ENCODE measurements at places on chromosomes 5 and 9.

GRCh38 chr5:163509291-163509951, 4.0 kb downstream of the MAT2B start:
- no peak for DNase-seq

GRCh38 chr5:167104351-167104750, 1187.1 kb upstream of the WWC1 start:
- DNase-seq, result no peak

- DNase-seq, result no peak
These were observed 32.6 kb downstream of the TTLL11 start for GRCh38 chr9:122060481-122060880.

- no peak for DNase-seq
These were observed 4.3 kb upstream of the RNF44 start for GRCh38 chr5:176541338-176542134.

Data from C1 segment of cervical spinal cord (tissue), 14 donors.